ENCODE measurements at places on chromosomes 12 and 14. TPM values are rescaled to one million over a fixed set of nuclear protein-coding genes. Genes with fewer than 3 reads are reported as not detected.
A peak's percentile ranks its signal among the peaks of the same experiment; 100 is the strongest.

DNA sequence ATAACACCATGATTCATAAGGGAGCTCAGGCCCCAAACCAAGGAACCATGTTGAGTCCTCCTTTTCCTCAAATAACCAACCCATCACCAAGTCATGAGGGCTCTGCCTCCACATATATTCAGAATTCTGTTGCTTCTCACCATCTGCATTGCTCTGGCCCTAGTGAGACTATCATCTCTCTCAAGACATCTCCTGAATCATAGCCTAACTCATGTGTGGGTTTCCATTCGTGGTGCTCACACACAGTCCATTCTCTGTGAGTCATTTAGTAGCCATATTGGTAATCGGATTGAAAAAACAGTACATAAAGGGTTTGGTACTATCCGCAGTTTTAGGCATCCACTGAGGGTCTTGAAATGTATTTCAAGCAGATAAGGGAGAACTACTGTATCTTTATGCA lies 5.1 kb upstream of the SLC38A2 start:
- H3K4me3 ChIP-seq, result no peak overlapping the region
- H3K36me3 ChIP-seq, result peaks cover 3% of the 10 kb centered on the region
- H3K27me3 ChIP-seq, result no peaks in the 10 kb centered on the region
- peak overlapping the region; percentile 100 for H3K27ac ChIP-seq
- no peak for DNase-seq
- peaks cover 32% of the 10 kb centered on the region for H3K4me1 ChIP-seq

- H3K36me3 ChIP-seq, result no peaks in the 10 kb centered on the region
- H3K4me3 ChIP-seq, result no peak overlapping the region
- no peaks in the 10 kb centered on the region for H3K27me3 ChIP-seq
- DNase-seq, result no peak
These were observed 259.1 kb upstream of the FKBP4 start for GRCh38 chr12:2535583-2536204.

GRCh38 chr12:111457071-111457470 lies 51.3 kb downstream of the SH2B3 start:
- DNase-seq, result no peak
- no peaks in the 10 kb centered on the region for H3K27me3 ChIP-seq
- H3K4me3 ChIP-seq, result no peak overlapping the region
- no peak overlapping the region for H3K27ac ChIP-seq
- H3K4me1 ChIP-seq, result no peaks in the 10 kb centered on the region

GRCh38 chr14:43360239-43360638 lies 1146.8 kb downstream of the FSCB start:
- H3K27ac ChIP-seq, result no peak overlapping the region
- no peak for DNase-seq
- no peak overlapping the region for H3K4me3 ChIP-seq

DNA sequence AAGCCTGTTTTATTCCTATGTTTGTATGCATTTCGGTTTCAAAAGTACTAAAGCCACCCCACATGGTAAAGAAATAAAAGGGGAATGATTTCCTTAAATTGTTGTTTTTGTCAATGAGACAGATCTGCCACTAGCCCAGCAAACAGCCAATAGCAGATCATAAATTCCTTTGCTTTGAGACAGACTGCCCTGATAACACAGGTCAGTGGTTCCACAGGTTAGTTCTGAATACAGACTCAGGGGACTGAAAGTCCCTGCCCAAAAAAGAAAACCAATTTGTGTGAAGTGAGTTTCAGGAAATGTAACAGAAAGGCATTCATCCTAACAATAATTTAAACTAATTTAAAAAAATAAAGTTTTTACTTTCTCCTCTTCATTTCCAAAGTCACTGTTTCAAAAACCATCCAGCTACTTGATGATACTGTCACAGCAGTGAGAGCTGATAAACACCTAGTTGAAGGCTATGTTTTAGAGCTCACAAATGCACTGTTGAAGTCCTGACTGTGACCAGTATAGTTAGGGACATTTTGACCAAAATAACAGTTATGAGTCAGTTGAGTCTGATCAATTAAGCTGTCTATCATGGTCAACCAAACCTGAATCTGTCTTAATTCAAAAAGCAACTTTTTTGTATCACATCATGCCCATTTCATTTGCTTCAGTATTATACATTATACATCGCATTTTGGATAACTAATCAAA lies 77.7 kb downstream of the LGR5 start:
- H3K27ac ChIP-seq, result no peak overlapping the region
- no peaks in the 10 kb centered on the region for H3K4me1 ChIP-seq
- DNase-seq, result no peak
- H3K36me3 ChIP-seq, result no peaks in the 10 kb centered on the region
- H3K4me3 ChIP-seq, result no peak overlapping the region
- 0 out of 2 replicates have a peak, but pooled peaks cover 2% of the 10 kb centered on the region for H3K27me3 ChIP-seq

DNA sequence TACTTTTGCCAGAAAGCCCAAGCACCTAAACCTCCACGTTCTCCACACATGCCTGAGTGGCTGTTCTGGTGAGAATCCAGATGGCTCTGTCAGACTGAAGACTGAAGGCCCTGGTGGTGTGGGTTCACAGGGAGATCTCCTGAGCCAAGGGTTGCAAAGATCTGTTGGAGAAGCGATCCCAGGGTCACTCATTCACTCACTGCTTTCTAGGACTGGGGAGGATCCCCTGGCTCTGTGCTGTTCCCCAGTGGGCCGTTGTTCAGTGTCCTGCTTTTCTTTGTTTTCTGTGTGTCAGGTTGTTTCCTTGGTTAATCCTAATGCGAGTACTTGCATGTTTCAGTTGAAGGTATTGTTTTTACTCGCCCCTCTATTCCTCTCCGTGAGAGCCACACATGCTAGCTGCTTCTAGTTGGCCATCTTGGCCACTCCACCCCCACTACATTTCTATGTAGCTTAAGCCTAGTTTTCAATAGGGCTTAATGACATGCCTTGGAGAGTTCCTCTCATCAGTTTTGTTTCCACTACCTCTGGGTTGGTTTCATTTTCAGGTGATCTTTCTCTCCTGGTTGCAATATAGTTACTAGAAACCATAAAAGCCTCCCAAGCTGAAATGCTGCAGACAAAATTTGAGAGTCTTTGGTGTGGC lies 144.5 kb upstream of the SLC38A2 start:
- H3K27me3 ChIP-seq, result no peaks in the 10 kb centered on the region
- no peak overlapping the region for H3K4me3 ChIP-seq
- DNase-seq, result no peak
- peak overlapping the region; percentile 54 for H3K27ac ChIP-seq

DNA sequence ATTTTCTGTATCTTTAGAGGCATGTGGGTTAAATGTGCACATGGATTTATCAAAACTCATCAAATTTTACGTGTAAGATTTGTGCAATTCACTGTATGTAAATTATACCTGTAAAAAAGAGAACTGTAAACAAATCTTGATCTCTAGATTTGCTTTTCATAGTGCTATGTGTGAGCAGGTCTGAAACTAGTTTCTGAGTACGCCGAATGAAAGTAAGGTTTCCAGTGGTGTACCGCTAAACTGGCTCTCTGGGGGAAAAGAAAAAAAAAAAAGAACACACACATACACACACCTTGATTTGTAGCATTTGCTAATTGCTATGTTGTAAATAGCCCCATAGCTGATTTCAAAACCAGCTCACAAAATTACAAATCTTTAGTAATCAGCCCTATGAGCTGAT lies 8.6 kb upstream of the SLC41A2 start:
- no peaks in the 10 kb centered on the region for H3K4me1 ChIP-seq
- no peak for DNase-seq
- no peak overlapping the region for H3K27ac ChIP-seq
- peaks cover 6% of the 10 kb centered on the region for H3K27me3 ChIP-seq

GRCh38 chr12:57401165-57401564 lies 29.7 kb downstream of the R3HDM2 start:
- H3K36me3 ChIP-seq, result no peaks in the 10 kb centered on the region
- no peak overlapping the region for H3K4me3 ChIP-seq
- no peaks in the 10 kb centered on the region for H3K27me3 ChIP-seq
- no peak for DNase-seq

DNA sequence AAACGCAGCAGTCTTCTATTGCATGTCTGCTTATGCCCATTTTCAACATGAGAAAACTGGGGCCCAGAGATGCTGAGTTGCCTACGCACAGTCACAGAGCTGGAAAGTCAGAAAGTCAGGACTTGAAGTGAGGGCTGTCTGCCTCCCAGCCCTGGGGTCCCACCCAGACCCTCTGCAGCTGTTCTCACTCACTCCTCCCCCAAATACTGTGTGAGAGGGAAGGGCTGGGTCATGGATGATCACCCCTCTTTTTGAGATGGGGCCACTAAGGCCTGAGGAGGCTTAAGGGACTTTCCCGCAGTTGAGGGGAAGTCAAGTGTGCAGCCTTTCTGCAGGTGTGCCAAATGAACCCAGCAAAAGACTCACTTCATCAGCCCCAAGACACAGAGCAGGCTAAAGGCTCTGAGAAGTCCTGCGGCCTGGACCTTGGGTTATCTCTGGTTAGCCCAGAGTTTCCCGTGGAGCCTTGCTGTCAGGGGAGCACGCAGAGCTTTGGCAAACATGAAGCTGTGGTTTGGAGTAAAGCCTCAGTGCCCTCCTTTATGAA lies 18.7 kb downstream of the DTX1 start:
- no peaks in the 10 kb centered on the region for H3K27me3 ChIP-seq
- H3K36me3 ChIP-seq, result no peaks in the 10 kb centered on the region

DNA sequence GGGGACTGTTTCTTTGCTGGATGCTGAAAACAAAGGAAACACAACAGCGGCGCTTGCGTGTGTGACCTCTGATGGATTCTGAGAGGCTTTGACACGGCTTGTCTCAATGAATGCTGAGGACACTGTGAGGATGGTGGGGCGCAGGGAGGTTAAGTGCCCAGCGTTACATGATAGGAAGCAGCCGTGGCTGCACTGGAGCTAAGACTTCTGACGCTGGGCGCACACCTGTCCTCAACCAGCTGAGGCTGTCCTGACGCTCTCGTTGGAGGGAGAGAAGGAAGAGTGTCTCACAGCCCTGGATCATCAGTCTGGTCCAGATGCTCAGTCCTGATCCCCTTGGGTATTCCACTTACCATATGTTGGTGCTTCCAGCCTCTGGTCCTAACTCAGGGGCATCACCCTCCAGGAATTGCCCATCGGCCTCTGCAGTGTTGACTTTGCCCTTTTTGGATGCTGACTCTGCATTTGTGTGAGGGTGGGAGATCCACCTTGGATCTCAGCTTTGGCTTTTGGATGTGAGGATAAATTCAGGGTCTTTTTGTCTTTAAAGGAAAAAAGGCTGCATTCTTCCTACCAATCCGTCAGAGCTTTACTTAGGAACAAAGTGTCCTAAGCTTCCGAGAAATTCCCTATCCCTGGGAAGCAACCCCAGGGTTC lies 125.2 kb downstream of the ZNF664 start:
- no peak overlapping the region for H3K27ac ChIP-seq
- H3K4me3 ChIP-seq, result no peak overlapping the region
- no peaks in the 10 kb centered on the region for H3K27me3 ChIP-seq
- H3K4me1 ChIP-seq, result no peaks in the 10 kb centered on the region
- no peaks in the 10 kb centered on the region for H3K36me3 ChIP-seq

- H3K27me3 ChIP-seq, result no peaks in the 10 kb centered on the region
- H3K4me1 ChIP-seq, result 0 out of 2 replicates have a peak, but pooled peaks cover 3% of the 10 kb centered on the region
- no peak for DNase-seq
- peaks cover 19% of the 10 kb centered on the region for H3K36me3 ChIP-seq
- no peak overlapping the region for H3K27ac ChIP-seq
- H3K4me3 ChIP-seq, result no peak overlapping the region
These were observed 91.6 kb upstream of the PAWR start for GRCh38 chr12:79782172-79782900.

GRCh38 chr12:129373746-129374145 lies 520.5 kb downstream of the GLT1D1 start:
- H3K4me3 ChIP-seq, result no peak overlapping the region
- H3K4me1 ChIP-seq, result no peaks in the 10 kb centered on the region
- H3K36me3 ChIP-seq, result no peaks in the 10 kb centered on the region
- no peak for DNase-seq
- no peak overlapping the region for H3K27ac ChIP-seq

- H3K4me3 ChIP-seq, result no peak overlapping the region
- H3K27ac ChIP-seq, result no peak overlapping the region
- H3K27me3 ChIP-seq, result no peaks in the 10 kb centered on the region
- H3K36me3 ChIP-seq, result no peaks in the 10 kb centered on the region
- DNase-seq, result no peak
These were observed 307.6 kb upstream of the FBXO33 start for GRCh38 chr14:39739796-39740195.

- no peaks in the 10 kb centered on the region for H3K27me3 ChIP-seq
- no peak overlapping the region for H3K27ac ChIP-seq
- H3K4me1 ChIP-seq, result peaks cover 4% of the 10 kb centered on the region
- H3K4me3 ChIP-seq, result no peak overlapping the region
- DNase-seq, result no peak
These were observed 125.0 kb upstream of the FUT8 start for GRCh38 chr14:65287264-65288131.

DNA sequence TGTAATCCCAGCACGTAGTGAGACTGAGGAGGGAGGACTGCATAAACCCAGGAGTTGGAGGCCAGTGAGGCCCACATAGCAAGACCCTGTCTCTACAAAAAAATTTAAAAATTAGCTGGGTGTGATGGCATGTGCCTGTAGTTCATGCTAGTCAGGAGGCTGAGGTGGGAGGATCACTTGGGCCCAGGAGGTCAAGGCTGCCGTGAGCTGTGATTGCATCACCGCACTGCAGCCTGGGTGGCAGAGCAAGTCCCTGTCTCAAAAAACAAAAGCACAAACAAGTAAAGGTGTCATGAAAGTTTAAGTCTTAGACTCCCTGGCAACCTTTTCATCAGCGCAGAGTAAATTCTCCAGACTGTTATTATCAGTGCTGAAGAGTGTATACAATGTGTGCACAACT lies 10.4 kb downstream of the TMEM30B start:
- H3K27ac ChIP-seq, result no peak overlapping the region
- no peak for DNase-seq
- peaks cover 5% of the 10 kb centered on the region for H3K27me3 ChIP-seq
- H3K4me3 ChIP-seq, result no peak overlapping the region
- no peaks in the 10 kb centered on the region for H3K36me3 ChIP-seq

- no peak overlapping the region for H3K27ac ChIP-seq
- H3K4me3 ChIP-seq, result no peak overlapping the region
- no peaks in the 10 kb centered on the region for H3K27me3 ChIP-seq
- H3K36me3 ChIP-seq, result no peaks in the 10 kb centered on the region
- no peak for DNase-seq
- H3K4me1 ChIP-seq, result no peaks in the 10 kb centered on the region
These were observed 67.1 kb upstream of the HIF1A start for GRCh38 chr14:61628016-61628725.

The DBX2 gene
- total RNA-seq, result not detected

The SMOC1 gene
- 0.46 TPM for total RNA-seq

The NCAPD2 gene
- 80.3 TPM for total RNA-seq
